ENCODE measurements at places on chromosomes 7 and 10. TPM values are rescaled to one million over a fixed set of nuclear protein-coding genes. Genes with fewer than 3 reads are reported as not detected.

The CPA1 gene
- total RNA-seq = 0.09 TPM

The TRIP6 gene
- total RNA-seq = 64.0 TPM

The MUC3A gene
- not detected for total RNA-seq

The GNGT1 gene
- 0.37 TPM for total RNA-seq

The OR2A5 gene
- not detected for total RNA-seq

The CALCR gene
- total RNA-seq = not detected

The ADCYAP1R1 gene
- total RNA-seq = not detected

All from smooth muscle cell of bladder (primary cell).